PC-3 (cell line): ENCODE measurements at places on chromosomes 1 and 21. TPM values are rescaled to one million over a fixed set of nuclear protein-coding genes. Genes with fewer than 3 reads are reported as not detected.

DNA sequence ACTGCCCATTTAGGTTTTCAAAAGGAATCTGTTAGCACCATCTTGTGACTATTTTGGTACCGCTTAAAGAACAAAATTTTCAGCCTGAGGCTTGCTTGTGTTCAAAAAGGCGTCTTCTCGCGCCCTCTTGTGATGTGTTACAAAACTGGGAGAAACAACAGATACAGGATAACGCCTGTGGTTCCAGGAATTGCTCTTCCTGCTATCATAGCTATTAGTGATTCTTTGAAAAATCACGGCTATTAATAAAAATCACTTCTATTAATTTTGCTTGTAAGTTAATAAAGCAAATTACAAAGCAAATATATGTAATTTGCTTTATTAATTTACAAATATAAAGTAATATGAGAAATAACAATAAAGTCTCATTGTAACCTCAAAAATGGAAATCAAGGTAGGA lies 82.2 kb upstream of the ABCD3 start:
- no peaks in the 10 kb centered on the region for H3K27me3 ChIP-seq
- no peak overlapping the region for H3K27ac ChIP-seq
- DNase-seq, result peak; percentile 97
- H3K4me3 ChIP-seq, result no peak overlapping the region
- H3K36me3 ChIP-seq, result no peaks in the 10 kb centered on the region

- no peak overlapping the region for H3K27ac ChIP-seq
- no peaks in the 10 kb centered on the region for H3K36me3 ChIP-seq
- peaks cover 13% of the 10 kb centered on the region for H3K4me1 ChIP-seq
- no peak overlapping the region for H3K4me3 ChIP-seq
- no peak for DNase-seq
These were observed 10.4 kb upstream of the CHIA start for GRCh38 chr1:111280267-111280666.

- H3K27ac ChIP-seq, result peak within 1 kb of the TSS; percentile 69
- DNase-seq, result peak; percentile 43
- H3K27me3 ChIP-seq, result no peaks in the 10 kb centered on the region
- peaks cover 47% of the 10 kb centered on the region for H3K4me1 ChIP-seq
- H3K36me3 ChIP-seq, result no peaks in the 10 kb centered on the region
These were observed at the start of gene LBR for GRCh38 chr1:225427235-225428067. TSS of gene LBR (minus strand) at chr1:225428038. CDS start at chr1:225424075, 3,963 bp downstream.

DNA sequence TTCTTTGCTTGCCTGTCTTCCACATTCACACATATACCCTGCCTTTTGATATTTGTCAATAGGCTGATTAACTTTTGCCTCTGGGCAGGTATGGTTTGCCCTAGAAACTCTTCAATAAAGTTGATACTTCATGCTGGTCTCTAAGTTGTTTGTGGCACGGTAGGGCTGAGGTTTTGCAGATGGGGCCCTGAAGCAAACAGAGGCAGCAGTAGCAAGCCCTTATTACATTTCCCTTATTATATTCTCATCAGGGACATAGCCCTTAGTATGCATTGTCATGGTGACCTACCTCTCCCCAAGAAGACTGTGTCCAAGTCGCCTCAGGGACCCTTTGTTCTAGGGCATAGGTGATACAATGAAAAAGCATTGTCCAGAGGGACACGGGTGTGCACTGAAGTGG lies at the start of gene OR6P1:
TSS of gene OR6P1 (minus strand) at position 101 of the 400 bp plus-strand sequence. CDS start 6,976 bp downstream, outside the sequence.
- no peak within 1 kb of the TSS for H3K27ac ChIP-seq
- no peaks in the 10 kb centered on the region for H3K36me3 ChIP-seq
- H3K4me3 ChIP-seq, result no peak within 1 kb of the TSS
- H3K27me3 ChIP-seq, result no peaks in the 10 kb centered on the region
- H3K4me1 ChIP-seq, result no peaks in the 10 kb centered on the region

DNA sequence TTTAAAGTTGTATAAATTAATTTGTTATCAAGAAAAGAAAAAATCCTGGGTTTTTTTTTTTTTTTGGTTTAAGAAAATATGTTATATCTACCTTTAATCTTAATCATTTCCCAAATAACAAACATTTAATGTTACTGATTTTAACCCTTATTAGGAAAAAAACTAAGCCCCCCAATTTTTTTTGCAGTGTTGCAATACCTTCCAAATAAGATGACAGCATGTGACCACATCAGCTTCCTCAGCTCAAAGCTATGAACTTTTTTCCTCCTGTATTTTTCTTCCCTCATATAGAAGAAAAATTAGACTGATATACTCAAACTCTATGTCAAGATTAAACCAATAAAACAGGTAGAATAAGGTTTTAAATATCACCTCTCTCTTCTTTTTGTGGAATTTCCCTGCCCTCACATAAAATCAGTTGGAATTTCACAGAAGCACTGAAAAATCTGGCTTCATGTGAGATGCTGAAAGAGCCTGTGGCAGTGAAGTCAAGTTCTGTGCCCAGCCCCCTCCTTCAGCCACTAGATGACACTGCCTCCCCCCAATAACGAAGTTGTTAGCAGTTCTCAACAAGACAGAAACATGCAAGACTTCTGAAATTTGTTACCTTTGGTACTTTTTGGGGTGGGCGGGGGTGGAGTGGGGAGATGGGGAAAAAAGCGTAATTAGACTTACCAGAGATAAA lies 9.6 kb upstream of the SMYD2 start:
- peaks cover 4% of the 10 kb centered on the region; the same call in 1 of the 2 replicates for H3K27me3 ChIP-seq
- H3K4me1 ChIP-seq, result peaks cover under 1% of the 10 kb centered on the region; the same call in 1 of the 2 replicates
- no peak overlapping the region for H3K27ac ChIP-seq
- H3K4me3 ChIP-seq, result no peak overlapping the region
- DNase-seq, result no peak
- no peaks in the 10 kb centered on the region for H3K36me3 ChIP-seq

DNA sequence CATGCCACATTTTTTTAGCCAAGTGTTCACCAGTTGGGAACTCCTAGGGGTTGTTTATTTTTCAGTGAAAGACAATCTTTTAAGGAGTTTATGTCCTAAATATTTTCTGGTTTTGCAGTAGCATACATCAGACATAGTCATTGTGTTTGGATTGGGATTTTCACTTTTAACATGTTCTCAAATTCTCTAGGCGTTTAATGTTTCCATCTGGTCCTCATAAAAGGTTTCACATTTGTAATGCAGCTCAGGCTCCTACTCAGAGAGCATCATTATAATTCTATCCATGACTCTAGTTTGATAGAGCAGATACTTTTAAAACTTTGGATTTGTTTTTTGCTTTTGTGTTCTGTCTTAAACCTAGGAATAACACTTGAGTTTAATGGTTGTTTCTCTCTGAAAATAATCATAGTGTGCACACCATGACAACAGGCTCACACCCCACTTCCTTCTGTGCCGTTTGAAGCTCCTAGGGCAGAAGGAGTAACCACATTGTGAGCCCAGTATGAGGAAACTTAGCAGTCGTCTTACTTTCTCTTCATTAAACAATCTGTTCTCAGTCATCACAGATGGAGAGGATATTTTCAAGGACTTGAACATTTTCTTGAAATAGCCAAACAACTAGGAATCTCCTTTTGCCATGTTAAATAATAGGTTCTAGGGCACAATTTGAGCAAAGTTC lies 219.6 kb downstream of the PDE4B start:
- no peaks in the 10 kb centered on the region for H3K36me3 ChIP-seq
- no peaks in the 10 kb centered on the region for H3K4me1 ChIP-seq
- no peak overlapping the region for H3K4me3 ChIP-seq

DNA sequence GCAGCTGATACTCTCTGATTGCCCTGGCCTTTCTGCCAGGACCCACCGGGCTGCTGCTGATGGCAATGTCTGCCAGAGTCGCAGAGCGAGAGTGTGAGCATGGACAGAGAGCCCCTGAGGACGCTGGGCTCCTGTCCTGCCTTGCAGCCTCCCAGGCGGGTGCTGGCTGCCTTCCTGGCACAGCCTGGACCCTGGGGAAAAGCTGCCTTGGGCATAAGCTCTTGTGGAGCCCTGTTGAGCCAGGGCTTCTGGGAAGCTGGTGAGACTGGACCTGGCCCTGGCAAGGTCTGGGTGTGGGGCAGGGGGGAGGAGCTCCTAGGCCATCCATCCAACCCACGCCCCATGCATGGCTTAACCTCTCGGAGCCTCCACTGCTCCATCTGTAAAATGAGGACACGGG lies 105.8 kb upstream of the WNT4 start:
- H3K36me3 ChIP-seq, result no peaks in the 10 kb centered on the region
- H3K4me3 ChIP-seq, result no peak overlapping the region
- H3K27me3 ChIP-seq, result no peaks in the 10 kb centered on the region
- peaks cover 28% of the 10 kb centered on the region for H3K4me1 ChIP-seq

Gene AIRE
- not detected in 2 replicates for total RNA-seq

Gene FAM72B
- total RNA-seq, result 11.1 and 11.6 TPM in 2 replicates

Gene GNPAT
- 40.5 and 45.8 TPM in 2 replicates for total RNA-seq

Gene LYPD8
- not detected in 2 replicates for total RNA-seq
